ENCODE measurements at places on chromosomes 16 and 17.
A peak's percentile ranks its signal among the peaks of the same experiment; 100 is the strongest.

GRCh38 chr17:10183931-10184930 is 14.2 kb downstream of the GAS7 start:
- H3K36me3 ChIP-seq: no peaks in the 10 kb centered on the region
- no peak for DNase-seq
- H3K4me1 ChIP-seq: no peaks in the 10 kb centered on the region
- no peak overlapping the region for H3K27ac ChIP-seq
- no peak overlapping the region for H3K4me3 ChIP-seq
- no peaks in the 10 kb centered on the region for H3K27me3 ChIP-seq

GRCh38 chr16:57012353-57012752 is 23.0 kb downstream of the NLRC5 start:
- H3K27ac ChIP-seq: no peak overlapping the region
- H3K4me1 ChIP-seq: no peaks in the 10 kb centered on the region
- H3K4me3 ChIP-seq: no peak overlapping the region

DNA sequence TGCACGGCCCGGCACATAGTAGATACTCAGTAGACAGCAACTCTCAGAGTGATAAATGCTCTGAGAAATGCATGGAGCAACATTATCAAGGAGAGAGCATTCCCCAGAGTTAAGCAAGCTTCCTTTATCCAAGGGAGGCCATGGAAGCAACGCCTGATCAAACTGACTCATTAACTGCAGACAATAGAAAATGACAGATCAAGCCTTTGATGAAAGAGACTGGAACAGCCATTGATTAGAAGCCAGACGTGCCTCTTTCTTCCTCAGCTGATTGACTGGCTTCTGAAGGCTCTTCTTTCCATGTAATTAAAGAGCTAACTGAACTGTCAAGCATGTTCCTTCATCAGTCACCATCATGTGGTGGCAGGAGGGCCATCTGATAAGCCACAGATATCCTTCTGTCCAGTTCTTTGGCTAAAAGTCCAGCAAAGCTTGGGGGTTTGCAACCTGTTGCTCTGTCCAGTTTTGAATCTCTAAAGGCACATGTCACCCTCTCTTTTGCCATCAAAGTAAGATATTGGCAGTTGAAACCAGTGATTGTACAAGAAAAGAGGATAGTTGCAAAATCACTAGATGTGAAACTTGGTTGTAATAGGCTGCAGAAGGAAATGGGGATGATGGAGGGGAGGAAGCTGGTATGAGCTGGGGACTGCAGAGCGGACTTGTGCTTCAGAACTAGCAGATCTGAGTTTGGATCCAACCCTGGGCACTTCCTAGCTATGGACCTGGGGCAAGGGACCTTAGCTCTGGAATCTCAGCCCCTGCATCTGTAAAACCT is 188.0 kb downstream of the HAPSTR1 start:
- H3K27ac ChIP-seq: no peak overlapping the region
- H3K36me3 ChIP-seq: no peaks in the 10 kb centered on the region
- H3K4me1 ChIP-seq: no peaks in the 10 kb centered on the region

- no peak for DNase-seq
- no peaks in the 10 kb centered on the region for H3K27me3 ChIP-seq
- H3K4me1 ChIP-seq: peaks cover 52% of the 10 kb centered on the region
- peaks cover 47% of the 10 kb centered on the region for H3K36me3 ChIP-seq
- H3K27ac ChIP-seq: no peak overlapping the region
These were observed 73.9 kb downstream of the ZNF778 start for GRCh38 chr16:89291363-89291762.

DNA sequence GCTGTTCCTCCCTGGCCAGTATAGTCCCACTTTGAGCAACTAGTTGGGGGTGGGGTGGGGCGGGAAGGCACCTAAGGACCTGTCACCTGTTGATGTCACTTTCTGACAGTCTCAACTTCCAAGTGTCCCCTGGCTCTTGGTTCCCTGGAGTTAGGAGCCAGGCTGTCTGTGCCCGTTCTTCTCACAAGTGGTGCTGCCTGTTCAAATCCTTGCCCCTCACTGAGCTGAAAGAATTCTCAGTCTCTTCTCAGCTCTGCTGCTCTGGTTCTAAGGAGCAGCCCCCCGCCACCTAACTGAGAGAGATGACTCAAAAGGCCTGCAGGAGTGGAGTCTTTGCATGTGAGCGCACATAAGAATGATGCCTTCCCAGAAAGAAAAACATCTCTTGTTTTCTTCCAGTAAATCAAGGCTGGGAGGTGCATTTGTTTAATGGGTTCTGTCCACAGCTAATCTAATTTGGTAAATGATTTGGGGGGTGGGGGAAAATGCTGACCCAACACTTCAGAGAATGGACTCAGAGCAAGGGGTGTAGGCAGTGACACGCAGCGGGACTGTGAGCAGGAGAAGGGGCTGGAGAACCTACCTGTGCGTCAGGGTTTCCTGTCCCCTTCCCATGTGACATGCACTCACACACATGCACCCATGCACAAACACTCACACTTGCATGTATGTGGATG is 78.2 kb upstream of the NLRP1 start:
- no peak for DNase-seq
- peaks cover 3% of the 10 kb centered on the region for H3K27me3 ChIP-seq
- no peak overlapping the region for H3K27ac ChIP-seq
- no peaks in the 10 kb centered on the region for H3K36me3 ChIP-seq
- H3K4me3 ChIP-seq: no peak overlapping the region
- no peaks in the 10 kb centered on the region for H3K4me1 ChIP-seq

GRCh38 chr16:46911038-46911437 is 26.9 kb downstream of the GPT2 start:
- no peaks in the 10 kb centered on the region for H3K4me1 ChIP-seq
- no peaks in the 10 kb centered on the region for H3K36me3 ChIP-seq
- H3K4me3 ChIP-seq: no peak overlapping the region
- no peak overlapping the region for H3K27ac ChIP-seq
- no peak for DNase-seq

- no peaks in the 10 kb centered on the region for H3K4me1 ChIP-seq
- H3K36me3 ChIP-seq: no peaks in the 10 kb centered on the region
- H3K4me3 ChIP-seq: no peak overlapping the region
- DNase-seq: no peak
- no peak overlapping the region for H3K27ac ChIP-seq
These were observed 11.5 kb upstream of the TPPP3 start for GRCh38 chr16:67404740-67405226.

DNA sequence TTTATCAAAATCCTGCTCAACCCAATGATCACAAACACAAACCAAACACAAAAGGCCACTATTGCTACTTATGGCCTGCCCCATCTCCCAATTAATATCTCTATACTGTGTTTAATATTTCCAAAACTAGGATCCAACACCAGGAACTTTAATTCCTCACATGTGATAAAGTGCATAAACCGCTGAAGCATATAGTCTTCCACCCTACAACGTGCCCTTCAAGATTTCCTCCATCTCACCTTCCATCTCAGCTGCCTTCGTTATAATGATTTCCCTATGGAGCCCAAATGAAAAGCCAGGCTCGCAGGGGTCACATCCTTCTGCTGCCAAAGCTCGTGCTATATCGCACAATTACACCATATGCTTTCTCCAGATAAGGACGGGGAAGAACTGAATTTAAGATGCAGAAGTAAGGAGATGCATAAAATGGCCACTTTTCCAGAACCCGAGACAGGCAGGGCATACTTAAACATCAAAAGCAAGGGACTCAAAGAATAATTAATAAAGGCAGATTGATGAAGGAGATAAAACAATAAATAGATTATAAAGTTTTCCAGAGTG is 1.8 kb downstream of the MYH10 start:
- DNase-seq: peak; percentile 78
- H3K27ac ChIP-seq: peak overlapping the region; percentile 59
- no peaks in the 10 kb centered on the region for H3K27me3 ChIP-seq

- no peaks in the 10 kb centered on the region for H3K4me1 ChIP-seq
- no peaks in the 10 kb centered on the region for H3K36me3 ChIP-seq
- no peak overlapping the region for H3K4me3 ChIP-seq
- no peak overlapping the region for H3K27ac ChIP-seq
- DNase-seq: no peak
These were observed 51.0 kb upstream of the MARCHF10 start for GRCh38 chr17:62859146-62859545.

DNA sequence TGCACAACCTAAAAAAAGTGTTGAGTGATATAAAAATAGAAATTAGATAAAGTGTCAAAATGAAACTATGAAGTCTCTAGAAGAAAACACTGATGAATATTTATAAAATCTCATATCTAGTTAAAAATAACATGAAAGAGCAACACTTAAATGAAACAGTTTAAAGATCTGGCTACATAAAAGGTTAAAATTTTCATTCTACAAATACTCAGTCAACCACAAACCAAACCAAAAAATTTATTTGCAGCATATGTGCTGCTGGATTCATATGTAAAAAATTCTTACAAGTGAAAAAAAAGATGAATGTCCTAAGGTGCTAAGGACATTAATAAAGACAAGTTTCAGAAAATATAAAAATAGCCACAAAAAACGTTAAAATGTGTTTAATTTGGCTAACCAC is 22.6 kb upstream of the CDYL2 start:
- no peak overlapping the region for H3K27ac ChIP-seq
- no peak overlapping the region for H3K4me3 ChIP-seq
- H3K27me3 ChIP-seq: no peaks in the 10 kb centered on the region
- no peaks in the 10 kb centered on the region for H3K36me3 ChIP-seq
- no peak for DNase-seq
- H3K4me1 ChIP-seq: no peaks in the 10 kb centered on the region

DNA sequence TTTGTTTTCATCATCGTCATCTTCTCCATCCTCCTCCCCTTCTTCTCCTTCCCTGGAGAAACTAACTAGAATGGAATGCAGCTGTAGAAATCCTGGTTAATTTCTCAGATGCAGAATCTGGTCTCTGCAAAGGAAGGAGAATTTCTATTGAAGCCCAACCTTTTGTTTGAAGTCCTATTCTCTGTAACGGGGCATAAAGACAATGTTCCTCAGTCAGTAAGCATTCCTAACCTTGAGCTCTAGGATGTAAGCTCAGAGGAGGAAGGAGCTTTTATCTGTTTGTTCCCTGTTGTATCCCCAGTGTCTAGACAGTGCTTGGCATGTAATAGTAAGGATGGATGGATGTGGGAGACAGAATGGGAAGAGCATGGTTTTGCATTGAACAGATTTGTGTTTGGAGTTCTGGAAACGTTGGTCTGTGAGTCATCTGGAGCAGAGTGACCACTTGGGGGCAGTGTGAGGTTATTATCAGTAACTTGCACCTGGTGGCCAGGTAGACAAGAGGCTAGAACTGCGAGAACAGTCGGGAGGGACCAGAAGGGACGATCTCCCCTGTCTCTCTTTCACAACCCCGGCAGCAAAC is 363.7 kb downstream of the SNX29 start:
- H3K27ac ChIP-seq: no peak overlapping the region
- H3K36me3 ChIP-seq: no peaks in the 10 kb centered on the region
- no peaks in the 10 kb centered on the region for H3K4me1 ChIP-seq
- DNase-seq: peak; percentile 58
- H3K4me3 ChIP-seq: no peak overlapping the region

DNA sequence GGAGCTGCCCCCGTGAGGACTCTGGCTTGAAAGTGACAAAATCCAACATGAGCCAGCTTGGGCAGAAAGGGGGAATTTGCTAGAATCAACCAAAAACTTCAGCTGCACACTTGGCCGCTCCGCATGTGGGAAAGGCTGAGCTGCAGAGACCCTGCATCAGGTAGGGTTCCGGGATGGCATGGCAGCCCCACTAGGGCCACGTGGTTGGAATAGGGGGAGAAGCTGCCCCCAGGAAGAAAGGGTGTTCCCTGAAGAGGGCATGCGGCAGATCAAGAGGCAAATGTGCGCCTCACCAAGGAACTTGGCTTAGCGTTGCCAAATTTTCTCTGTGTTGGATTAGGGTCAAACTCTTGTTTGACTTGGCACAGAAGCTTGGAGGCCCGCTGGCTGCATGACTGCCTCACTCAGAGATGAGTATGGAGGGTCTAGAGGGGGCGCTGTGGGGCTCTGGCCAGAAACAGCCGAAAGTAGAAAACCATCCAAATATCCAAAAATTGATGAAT is 29.2 kb upstream of the WFIKKN2 start:
- H3K4me1 ChIP-seq: peaks cover 3% of the 10 kb centered on the region
- no peak overlapping the region for H3K27ac ChIP-seq
- H3K36me3 ChIP-seq: no peaks in the 10 kb centered on the region

DNA sequence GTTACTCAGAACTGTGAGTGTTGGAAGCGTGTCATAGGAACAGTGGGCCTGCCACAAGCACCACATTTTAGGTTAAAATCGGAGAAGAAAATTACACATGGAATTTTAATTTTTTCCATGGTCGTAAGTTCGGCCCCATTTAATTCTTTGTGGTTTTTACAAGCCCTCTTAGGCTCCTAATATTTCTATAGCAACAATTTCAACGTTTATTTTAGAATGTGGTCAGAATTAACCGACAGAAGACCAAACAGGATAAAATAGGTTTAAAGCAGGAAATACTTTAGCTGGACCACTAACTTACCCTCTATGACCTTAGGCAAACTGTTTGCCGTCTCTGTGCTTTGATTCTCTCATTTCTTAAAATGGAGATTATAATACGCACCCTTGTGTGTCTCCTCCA is 69.9 kb downstream of the FTO start:
- no peaks in the 10 kb centered on the region for H3K4me1 ChIP-seq
- H3K27ac ChIP-seq: no peak overlapping the region
- DNase-seq: no peak
- H3K4me3 ChIP-seq: no peak overlapping the region
- H3K27me3 ChIP-seq: no peaks in the 10 kb centered on the region

GRCh38 chr17:20983359-20983637 is 59.5 kb downstream of the USP22 start:
- H3K4me1 ChIP-seq: no peaks in the 10 kb centered on the region
- no peak for DNase-seq
- no peaks in the 10 kb centered on the region for H3K27me3 ChIP-seq
- H3K4me3 ChIP-seq: no peak overlapping the region
- peaks cover 13% of the 10 kb centered on the region for H3K36me3 ChIP-seq
- H3K27ac ChIP-seq: no peak overlapping the region

GRCh38 chr16:61195006-61195405 is 841.2 kb downstream of the CDH8 start:
- H3K27ac ChIP-seq: no peak overlapping the region
- no peaks in the 10 kb centered on the region for H3K36me3 ChIP-seq
- DNase-seq: no peak

GRCh38 chr17:48629411-48629759 is 3.2 kb upstream of the HOXB9 start:
- no peak for DNase-seq
- peak overlapping the region; percentile 97 for H3K27ac ChIP-seq
- peaks cover 73% of the 10 kb centered on the region for H3K4me1 ChIP-seq
- peaks cover 6% of the 10 kb centered on the region for H3K36me3 ChIP-seq
- H3K4me3 ChIP-seq: peak overlapping the region; percentile 97
- H3K27me3 ChIP-seq: no peaks in the 10 kb centered on the region

- H3K4me3 ChIP-seq: no peak overlapping the region
- H3K36me3 ChIP-seq: no peaks in the 10 kb centered on the region
- DNase-seq: no peak
These were observed 25.8 kb upstream of the CPNE2 start for GRCh38 chr16:57066625-57067024.
